ENCODE measurements at places on chromosomes 3 and 15.

DNA sequence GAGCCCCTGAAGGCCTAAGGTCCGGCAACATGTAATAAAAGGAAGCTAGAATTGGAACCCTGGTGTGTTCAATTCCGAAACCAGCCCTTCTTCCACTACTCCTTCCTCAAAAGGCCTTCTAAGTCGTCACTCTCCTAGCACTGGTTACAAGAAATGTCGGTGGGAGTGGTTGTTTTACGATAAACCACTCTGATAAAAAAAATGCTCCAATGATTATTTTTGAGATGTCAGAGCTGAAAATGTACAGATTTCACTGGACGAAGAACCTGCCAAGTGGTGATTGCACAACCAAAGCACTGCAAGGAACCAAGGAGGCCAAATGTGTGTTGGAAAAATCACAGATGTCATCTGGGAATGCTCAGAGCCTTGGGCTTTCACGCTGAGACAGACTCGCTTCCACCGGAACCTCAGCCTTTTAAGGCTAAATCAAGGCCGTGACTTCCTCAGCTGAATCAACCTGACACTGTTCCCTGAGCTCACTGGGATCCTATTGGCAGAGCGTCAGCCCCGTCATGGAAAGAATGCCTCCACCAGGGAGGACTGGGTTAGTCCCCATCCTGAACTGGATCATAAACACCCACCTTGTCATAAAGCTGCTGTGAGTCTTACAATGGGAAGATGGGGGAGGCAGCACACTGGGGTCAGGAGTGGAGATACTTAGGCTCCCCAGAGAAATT lies 108.1 kb upstream of the THBS1 start:
- DNase-seq, result no peak

- DNase-seq, result no peak
These were observed 93.2 kb upstream of the ARHGEF3 start for GRCh38 chr3:56894881-56895431.

- DNase-seq, result no peak
These were observed 236.9 kb downstream of the DTWD1 start for GRCh38 chr15:49857496-49858475.

DNA sequence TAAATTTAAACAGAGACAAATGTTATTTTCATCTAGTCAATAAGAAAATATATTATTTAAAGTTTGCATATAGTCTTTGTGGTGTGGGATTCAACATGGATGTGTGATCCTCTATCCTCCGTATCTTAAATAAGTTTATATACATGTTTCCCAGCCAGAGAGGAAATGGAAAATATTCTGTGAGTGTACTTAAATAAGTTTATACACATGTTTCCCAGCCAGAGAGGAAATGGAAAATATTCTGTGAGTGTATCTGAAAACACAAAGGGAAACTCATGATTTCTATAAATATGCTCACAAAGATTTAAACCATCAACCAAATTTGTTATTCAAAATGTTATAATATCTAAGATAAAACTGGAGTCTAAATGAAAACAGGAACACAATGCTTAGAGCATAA lies 110.0 kb upstream of the MELTF start:
- no peak for DNase-seq

DNA sequence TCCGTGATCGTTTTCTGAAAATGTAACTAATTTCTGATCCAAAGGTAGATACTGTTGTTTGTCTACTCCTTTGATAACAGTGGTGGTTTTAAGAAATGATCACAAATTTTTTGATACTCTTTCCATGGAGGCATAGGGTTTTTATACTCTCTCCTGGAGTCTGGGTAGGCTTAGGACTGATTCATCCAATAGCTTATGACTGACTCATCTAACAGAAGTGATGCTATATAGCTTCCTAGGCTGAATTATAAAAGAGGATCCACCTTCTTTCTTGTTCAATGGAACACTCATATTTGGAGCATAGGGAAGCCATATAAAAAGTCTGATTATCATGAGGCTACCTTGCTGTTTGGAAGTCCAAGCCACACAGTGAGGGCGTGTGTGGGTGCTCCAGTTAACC lies 84.3 kb downstream of the CHST2 start:
- no peak for DNase-seq

DNA sequence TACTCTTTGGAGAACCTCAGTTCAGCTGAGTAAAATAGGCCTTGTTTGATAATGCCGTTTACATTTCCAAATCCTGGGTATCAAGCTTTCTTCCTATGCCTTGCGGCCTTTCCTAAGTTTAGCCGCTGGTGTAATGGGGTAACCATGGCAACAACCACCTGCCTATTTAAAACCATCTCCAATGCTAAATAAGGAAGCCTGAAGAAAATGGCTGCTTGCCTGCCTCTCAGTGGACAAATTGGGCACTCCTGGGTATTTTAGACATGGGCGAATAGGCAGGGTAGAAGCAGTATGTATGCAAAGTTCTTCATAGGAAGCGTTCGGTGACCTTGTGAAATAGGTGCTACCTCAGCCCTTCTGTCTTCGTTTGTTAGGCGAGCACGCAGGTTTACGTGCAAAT lies 122.7 kb downstream of the DGKG start:
- DNase-seq, result no peak

DNA sequence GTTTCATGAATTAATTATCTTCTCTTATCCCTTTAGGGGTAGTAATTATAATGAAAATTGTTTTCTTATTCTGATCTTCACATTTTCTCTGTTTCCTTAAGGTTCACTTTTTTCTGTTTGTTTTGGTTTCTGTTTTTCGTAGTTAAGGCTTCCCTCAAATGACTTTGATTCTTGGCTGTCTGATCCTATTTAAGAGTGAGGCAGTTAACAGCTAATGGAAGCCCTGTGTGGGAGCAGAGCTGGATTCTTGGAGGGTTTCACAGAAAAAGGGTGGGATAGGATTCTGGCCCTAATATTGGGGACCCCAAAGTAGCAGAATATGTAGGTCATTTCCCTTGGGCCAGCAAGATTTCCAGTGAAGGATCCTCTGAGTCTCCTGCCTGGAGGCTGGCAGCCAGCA lies 6.8 kb upstream of the AMOTL2 start:
- DNase-seq, result no peak

- DNase-seq, result no peak
These were observed 24.1 kb upstream of the MRPS22 start for GRCh38 chr3:139319428-139320402.

GRCh38 chr3:162338514-162338913 lies 841.9 kb downstream of the OTOL1 start:
- DNase-seq, result no peak

- no peak for DNase-seq
These were observed 173.5 kb downstream of the EPHA3 start for GRCh38 chr3:89280822-89281365.

Measured in stimulated activated CD8-positive, alpha-beta memory T cell treated with anti-CD3 and anti-CD28 coated beads, Interleukin-4, amount 100 ng/mL, for 1 hour (primary cell).